NCI-H526 (cell line): ENCODE measurements at places on chromosomes 7 and 10.

- no peak for DNase-seq
Measured at GRCh38 chr7:45881759-45882464, 6.4 kb upstream of the IGFBP1 start.

- no peak for DNase-seq
Measured at GRCh38 chr7:44285561-44285960, 39.8 kb downstream of the CAMK2B start.

GRCh38 chr10:127918572-127918971 is 11.7 kb downstream of the PTPRE start:
- no peak for DNase-seq

- no peak for DNase-seq
Measured at GRCh38 chr7:136514776-136515175, 353.7 kb upstream of the CHRM2 start.

DNA sequence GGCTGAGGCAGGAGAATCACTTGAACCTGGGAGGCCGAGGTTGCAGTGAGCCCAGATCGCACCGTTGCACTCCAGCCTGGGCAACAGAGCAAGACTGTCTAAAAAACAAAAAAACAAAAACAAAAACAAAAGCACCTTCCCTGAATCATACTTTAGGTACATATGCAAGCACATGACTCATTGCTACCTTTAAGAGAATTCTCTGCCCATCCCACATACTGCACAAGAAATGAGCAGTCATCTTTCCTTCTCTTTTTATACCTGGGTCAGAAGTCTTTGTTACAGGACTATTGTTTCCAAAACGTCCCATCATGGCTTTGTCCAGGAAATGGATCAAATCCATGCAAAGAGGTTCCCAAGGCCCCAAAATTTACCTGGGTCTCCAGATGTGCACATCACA is 21.5 kb upstream of the AKR1B10 start:
- no peak for DNase-seq

GRCh38 chr10:111137007-111137406 is 60.2 kb downstream of the ADRA2A start:
- DNase-seq = no peak

- no peak for DNase-seq
Measured at GRCh38 chr10:131933016-131933695, 32.3 kb downstream of the PPP2R2D start.

- DNase-seq = no peak
Measured at GRCh38 chr10:88783724-88784123, 18.8 kb upstream of the LIPM start.

GRCh38 chr7:69624435-69625230 is 26.4 kb downstream of the AUTS2 start:
- DNase-seq = no peak

DNA sequence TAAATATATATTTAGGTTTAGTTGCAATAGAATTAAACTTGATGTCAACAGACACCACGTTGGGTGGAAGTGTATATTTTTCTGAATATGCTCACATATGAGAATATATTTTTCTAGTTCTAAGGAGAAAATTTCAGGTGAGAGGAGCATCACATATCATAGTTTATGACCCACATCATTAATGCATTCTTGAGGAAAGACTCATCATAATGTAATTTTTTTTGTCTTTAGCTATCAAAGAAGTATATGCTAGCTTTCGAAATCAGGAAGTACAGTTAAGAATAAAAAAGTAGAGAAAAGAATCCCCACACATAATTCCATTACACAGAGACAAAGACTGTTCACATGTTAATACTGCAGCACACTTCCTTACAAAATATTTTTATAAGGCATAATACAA is 30.4 kb downstream of the A1CF start:
- DNase-seq = no peak

GRCh38 chr10:70664702-70665195 is 7.6 kb upstream of the ADAMTS14 start:
- DNase-seq = no peak

DNA sequence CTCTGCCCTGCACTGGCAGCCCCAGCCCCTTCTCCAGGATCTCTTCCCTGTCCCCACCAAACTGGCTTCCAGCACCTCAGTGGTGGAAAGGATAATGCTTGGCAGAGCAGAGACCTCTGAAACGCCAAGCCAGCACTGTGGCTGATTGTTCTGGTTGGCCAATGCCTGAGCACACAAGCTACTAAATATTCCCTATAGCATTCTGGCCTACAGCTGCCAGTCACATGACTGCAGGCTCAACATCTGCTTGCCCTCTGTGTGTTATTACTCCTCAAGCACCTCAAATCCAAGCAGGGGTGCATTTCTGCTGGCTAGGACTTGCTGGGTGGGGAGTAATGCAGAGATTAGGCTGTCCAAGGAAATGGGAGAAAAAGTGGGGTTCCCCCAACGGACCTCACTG is 6.1 kb downstream of the TBATA start:
- DNase-seq = no peak

GRCh38 chr7:73716318-73716890 is 3.1 kb downstream of the STX1A start:
- no peak for DNase-seq

- no peak for DNase-seq
Measured at GRCh38 chr10:87700031-87700796, 40.5 kb downstream of the PAPSS2 start.

DNA sequence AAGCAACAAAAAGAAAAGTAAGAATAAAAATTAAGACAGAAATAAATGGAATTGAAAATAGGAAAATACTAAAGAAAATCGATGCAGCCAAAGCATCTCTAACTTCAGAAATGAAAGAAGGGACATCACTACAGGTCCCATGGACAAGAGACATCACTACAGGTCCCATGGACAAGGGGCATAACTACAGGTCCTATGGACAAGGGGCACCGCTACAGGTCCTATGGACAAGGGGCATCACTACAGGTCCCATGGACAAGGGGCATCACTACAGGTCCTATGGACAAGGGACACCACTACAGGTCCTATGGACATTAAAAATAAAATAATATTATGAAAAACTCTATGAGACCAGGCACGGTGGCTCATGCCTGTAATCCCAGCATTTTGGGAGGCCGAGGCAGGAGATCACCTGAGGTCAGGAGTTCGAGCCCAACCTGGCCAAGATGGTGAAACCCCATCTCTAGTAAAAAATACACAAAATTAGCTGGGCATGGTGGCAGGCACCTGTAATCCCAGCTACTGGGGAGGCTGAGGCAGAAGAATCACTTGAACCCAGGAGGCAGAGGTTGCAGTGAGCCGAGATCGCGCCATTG is 101.0 kb upstream of the DNAAF5 start:
- no peak for DNase-seq

DNA sequence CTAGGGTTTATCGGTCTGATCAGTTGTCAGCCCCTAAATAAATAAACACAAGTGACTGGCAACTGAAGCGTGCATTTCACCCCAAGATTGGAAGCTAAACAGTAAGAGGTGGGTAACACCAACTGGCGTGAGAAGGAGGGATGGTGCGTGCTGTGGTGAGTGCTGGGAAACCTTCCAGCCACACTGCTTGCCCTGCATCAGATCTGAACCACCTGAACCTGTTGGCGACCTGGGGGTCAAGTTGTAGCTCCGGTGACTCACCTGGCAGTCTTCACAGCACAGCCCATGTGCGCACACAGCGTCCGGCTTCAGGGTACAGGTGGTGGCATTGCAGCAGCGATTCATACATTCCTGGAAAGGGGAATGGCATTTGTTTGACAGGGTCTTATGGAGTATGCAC is 170.1 kb downstream of the FANK1 start:
- no peak for DNase-seq

- no peak for DNase-seq
Measured at GRCh38 chr10:124127563-124127962, 34.2 kb upstream of the CHST15 start.

DNA sequence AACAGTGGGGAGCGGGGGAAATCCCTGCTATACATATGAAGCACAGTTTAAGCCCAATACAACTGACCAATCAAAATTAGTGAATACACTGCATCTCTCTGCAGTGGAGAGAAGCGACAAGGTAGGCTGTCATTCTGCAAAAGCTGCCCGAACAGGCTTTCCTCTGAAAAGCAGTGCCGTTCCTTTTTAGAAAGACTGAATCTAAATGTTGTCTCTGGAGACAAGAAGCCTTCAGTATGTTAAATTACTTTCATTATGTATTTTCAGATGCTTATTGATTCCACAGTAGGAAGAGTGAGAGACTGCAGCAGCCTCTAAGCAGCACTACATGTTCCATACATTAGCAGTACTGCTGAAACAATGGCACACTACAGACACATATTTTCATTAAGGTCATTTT is at the start of gene GPR22:
Gene GPR22, plus strand, starts transcription at position 129 of the 400 bp plus-strand sequence. CDS start 4,004 bp downstream, outside the sequence.
- DNase-seq = no peak
